ENCODE measurements at places on chromosomes 3 and 15.

DNA sequence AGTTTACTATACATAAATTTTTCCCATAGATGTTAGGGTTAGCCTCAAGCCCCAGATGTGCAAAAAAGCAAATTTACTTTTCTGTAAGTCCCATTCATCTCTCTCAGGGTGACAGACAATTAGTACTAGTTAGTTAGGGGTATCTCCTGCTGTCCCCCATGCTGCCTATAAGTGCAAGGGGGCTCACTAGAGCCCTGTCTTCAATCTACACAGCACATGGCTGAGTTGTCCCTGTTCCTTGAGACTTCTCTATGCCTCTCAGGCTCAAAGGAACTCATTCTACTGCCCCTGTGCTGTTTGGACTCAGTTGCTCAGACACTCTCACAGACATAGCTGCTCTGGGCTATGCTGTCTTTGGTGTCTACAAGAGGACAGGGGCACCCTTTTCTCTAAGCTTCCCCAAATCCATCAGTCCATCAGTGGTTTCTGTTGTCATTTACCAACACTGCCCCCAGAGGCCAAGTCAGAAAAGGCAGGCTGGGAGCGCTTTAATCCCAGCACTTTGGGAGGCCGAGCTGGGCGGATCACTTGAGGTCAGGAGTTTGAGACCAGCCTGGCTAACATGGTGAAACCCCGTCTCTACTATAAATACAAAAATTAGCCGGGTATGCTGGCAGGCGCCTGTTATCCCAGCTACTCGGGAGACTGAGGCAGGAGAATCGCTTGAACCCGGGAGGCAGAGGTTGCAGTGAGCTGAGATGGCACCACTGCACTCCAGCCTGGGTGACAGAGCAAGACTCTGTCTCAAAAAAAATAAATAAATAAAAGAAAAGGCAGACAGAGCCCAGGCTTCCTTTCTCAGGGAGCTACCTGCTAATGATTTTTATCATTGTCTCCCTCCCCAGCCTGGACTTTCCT, 31.4 kb upstream of the PRTG start:
- no peak for DNase-seq

GRCh38 chr3:115218859-115219258, 71.8 kb upstream of the ZBTB20 start:
- no peak for DNase-seq

- DNase-seq, result no peak
These were observed 96.3 kb upstream of the IGF1R start for GRCh38 chr15:98551936-98552562.

- no peak for DNase-seq
These were observed 15.3 kb upstream of the ABHD17C start for GRCh38 chr15:80679804-80680175.

GRCh38 chr3:160381470-160381869, 17.6 kb downstream of the IFT80 start:
- no peak for DNase-seq
